ENCODE measurements at places on chromosomes 2 and 18.

DNA sequence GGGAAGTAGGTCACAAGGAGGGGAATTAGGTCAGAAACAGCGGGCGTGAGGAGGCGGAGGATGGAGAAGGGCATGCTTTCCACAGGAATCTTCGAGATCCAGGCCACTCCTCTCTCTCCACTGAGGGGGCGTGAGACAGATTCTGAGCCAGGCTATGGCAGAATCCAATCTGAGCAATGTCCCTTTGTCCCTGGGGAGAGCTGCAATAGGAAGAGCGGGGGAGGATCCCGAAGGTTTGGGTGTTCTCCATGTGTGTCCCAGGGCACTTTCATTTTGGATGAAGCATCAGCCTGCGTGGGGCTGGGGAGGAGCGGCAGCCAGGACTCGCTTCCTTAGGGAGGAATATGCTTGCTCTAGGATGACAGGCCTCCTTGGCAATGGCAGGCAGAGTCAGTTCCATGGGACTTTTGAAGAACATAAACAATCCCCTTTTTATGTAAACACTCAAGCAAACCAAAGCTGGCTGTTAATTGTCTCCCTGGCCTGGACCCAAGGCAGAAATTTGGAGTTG, 84.0 kb downstream of the LIPG start:
- DNase-seq = no peak

GRCh38 chr18:27226556-27227075, 41.5 kb upstream of the CHST9 start:
- no peak for DNase-seq

DNA sequence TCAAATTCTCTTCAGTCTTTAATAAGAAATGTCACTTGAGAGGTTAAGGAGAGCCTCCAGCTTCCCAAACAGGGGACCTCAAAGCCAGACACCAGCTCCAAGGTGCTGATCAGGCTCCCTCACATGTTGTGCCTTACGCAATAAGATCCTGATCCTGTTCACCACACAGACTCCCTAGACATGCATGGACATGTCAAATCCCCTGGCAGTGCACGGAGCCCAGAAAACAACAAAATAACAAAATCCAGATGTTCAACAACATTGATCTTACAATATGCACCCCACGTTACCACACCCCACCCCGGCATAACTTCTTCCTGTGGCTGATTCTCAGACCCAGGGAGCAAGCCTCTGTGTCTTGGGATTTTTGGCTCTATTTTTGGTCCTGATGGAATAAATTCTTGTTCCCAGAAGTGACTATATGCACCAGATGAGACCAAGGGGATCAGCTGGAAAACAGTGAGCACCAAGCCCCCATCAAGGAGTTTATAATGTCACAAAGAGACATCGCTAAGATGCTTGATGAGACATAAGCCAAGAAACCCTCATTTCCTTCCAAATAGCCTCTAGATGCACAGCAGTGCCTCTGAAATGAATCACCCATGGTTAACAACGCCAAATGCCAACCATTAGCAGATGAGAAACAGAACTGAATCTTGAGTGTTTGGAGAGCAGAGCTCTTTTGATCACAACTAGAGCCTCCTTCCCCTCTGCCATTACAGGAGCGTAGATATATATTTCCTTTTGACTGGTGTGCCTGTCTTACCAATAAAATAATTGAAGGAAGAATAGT, 198.2 kb downstream of the PRKCE start:
- no peak for DNase-seq

DNA sequence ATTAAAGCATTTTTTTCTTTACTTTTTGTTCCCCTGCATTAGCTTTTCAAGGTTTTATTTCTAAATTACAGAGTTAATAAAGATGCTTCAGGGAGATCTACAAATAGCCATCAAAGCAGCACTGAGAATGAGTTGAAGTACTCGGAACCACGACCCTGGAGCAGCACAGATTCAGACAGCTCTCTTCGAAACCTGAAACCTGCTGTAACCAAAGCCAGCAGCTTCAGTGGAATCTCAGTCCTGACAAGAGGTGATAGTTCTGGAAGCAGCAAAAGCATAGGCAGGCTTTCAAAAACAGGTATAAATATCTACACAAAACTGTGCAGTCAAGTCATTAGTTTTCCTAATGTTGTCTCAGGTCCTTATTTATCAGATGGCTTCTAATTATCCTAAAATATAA, 102.8 kb upstream of the UBXN4 start:
- DNase-seq = no peak

DNA sequence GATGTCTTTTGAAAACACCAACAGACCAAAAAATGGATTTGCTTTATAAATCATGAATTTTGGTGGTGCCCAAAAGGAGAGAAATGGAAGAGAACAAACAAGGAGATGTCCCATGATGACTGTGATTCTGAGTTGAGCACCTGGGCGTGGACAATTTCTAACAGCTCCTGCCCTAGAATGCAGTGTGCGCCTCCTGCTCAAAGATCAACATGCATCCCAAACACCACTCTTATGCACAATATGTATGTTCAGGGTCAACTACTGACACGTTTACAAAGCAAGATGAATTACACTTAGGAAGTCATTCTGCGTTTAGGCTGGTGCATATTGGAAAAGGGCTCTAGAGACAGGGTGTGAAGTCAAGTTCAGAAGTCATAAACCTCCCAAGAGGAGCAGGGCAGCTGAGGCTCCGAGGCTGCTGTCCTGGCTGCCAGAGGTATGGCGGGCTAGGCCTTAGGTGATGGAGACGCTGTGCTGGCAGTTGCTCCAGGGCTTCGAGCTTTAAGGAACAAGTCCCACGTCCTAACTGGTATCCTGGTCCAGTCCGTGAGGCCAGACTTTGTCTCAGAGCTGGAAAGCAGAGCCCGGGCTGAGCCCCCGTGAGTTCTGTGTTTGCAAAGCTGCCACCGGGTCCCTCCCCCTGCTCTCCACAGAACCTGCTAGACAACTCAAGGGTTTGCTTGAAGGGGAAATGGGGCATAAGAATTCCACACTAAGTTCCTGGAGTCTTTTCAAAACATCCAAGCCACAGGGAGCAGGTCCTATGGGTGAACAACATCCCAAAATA, 74.0 kb downstream of the ZNF516 start:
- DNase-seq = no peak

Data from AML-193 (cell line).